Umbilical cord (tissue), 2 donors: ENCODE measurements at places on chromosomes 4 and X.

GRCh38 chrX:104018126-104018525, 4.6 kb upstream of the H2BW1 start:
- no peak for DNase-seq

- DNase-seq, result no peak
Measured at GRCh38 chr4:185502386-185502785, 30.9 kb upstream of the CCDC110 start.

GRCh38 chr4:56773346-56773745, 48.2 kb downstream of the SPINK2 start:
- DNase-seq, result no peak

GRCh38 chr4:43136752-43137151, 244.2 kb downstream of the GRXCR1 start:
- DNase-seq, result no peak

- DNase-seq, result no peak
Measured at GRCh38 chrX:108267557-108267956, 170.7 kb downstream of the COL4A6 start.

- no peak for DNase-seq
Measured at GRCh38 chr4:143089291-143089690, 95.4 kb upstream of the USP38 start.

DNA sequence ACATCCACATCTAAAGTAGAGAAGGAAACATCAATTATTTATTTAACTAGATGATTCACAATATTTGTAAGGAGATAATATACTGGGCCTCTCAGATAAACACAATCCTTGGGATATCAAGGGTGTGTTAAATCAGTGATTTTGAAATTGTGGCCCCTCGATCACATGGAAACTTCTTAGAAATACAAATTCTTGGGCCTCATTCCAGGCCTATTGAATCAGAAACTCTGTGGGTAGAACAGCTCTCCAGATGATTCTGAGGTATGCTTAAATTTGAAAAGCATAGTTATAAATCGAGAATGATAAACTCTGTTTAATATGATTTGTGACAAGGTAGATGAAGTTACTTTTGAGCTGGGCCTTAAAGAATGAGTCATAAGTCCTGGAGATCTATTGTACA, 64.3 kb upstream of the GPR174 start:
- DNase-seq, result peak; percentile 12

DNA sequence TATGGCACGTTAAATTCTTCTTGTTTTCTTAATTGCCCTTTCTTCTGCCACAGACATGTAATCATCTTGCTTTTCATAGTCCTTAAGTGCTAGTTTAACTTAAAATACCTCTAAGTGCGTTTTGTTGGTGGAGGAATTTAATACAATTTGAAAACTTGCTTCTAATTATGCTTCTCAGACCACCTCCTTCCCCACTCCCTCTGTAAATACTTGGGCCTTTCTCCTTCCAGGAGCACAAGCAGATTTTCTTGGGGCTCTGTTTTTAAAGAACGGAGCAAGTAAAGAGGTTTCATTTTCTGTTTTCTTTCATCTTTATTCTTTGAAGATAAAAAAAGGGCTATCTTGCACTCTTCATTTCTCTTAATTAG, 559 bp upstream of the PCDH18 start:
- peak; percentile 68 for DNase-seq

DNA sequence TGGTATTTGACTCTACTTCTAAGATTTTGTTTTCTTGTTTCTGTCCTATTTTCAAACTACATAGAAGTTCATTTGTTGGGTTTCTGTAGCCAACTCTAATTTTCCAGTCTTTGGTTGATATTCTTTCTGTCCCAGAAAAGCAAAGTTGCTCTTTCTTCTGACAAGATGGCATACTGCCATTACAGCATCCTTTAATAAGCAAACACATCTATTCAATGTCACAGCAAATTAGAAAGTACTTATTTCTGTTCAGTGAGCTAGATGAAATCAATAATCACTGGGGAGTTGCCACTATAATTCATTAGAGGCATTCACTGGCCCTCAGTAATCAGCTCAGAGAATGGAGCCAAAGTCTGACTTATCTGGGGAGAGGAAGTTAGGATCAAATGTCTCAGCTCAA, 1258.0 kb upstream of the IGFBP7 start:
- DNase-seq, result no peak

DNA sequence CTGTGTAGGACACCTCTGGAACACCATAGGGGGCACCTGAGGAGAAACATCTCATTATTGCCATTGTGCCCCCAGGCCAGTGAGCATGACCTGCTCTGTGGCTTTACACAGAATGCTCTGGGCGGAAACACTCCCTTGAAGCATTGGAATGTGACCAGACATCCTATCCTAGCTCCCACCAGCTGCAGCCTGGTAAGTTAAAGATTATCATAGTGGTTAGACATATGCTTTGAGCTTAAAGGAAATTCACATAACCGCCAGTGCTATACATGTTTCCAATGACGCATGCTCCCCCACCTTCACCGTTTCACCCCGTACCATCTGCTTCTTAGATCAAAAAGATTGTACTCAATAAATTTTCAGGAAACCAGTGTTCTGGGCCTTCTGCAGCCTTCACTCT, 217.7 kb upstream of the CENPE start:
- no peak for DNase-seq

GRCh38 chr4:99633772-99634171, 23.9 kb downstream of the C4orf54 start:
- DNase-seq, result no peak

DNA sequence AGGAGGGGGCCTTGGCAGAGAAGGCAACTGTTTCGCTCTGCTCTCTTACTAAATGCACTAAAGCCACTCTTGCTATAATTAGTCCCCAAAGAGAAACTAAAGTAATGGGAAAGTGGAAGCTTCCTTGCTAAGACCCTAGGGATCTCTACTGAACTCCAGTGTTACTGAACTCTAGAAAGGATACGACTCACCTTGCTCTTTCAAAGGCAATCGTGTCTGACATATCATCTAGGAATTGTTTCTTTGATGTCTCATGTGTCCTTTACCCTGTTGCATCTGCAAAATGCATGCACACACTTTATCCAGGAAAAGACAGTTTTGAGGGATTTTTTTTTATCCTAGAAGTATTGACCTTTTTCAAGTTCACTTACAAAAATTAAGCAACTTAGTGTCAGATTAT, 148.1 kb upstream of the FAM9B start:
- DNase-seq, result no peak

DNA sequence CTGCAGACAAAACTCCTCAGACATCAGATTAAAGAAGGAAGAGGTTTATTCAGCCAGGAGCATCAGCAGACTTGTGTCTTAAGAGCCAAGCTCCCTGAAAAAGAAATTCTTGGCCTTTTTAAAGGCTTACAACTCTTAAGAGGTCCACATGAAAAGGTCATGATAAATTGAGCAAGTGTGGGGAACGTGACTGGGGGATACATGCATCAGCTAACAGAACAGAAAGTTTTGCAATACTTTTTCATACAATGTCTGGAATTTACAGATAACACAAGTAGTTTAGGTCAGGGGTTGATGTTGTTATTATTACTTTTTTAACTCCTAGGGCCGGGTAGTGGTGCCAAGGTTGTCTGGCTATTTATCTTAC, 55.6 kb upstream of the RBMX start:
- DNase-seq, result no peak

DNA sequence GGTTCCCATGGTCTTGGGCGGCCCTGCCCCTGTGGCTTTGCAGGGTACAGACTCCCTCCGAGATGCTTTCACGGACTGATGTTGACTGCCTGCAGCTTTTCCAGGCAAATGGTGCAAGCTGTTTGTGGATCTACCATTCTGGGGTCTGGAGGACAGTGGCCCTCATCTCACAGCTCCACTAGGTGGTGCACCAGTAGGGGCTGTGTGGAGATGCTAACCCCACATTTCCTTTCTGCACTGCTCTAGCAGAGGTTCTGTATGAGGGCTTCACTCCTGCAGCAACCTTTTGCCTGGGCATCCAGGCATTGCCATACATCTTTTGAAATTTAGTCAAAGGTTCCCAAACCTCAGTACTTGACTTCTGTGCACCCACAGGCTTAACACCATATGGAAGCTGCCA, 176.1 kb downstream of the DCAF12L1 start:
- DNase-seq, result no peak

DNA sequence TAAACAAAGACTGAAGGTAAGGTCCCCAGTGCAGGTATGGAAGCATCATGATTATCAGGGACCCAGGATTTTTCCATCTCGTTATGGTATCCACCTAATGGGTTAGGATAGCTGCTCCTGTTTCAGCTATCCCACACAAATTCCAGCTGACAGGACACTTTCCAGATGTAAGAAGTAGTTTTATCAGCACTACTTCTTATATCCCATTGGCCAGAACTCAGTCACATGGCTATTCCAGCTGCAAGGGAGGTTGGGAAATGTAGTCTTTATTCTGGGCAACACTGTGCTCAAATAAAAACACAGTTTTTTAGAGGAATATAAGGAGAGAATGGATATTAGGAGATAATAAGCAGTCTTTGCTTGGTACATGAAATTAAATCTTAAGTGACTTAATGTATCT, 96.7 kb downstream of the SRPX start:
- DNase-seq, result no peak

DNA sequence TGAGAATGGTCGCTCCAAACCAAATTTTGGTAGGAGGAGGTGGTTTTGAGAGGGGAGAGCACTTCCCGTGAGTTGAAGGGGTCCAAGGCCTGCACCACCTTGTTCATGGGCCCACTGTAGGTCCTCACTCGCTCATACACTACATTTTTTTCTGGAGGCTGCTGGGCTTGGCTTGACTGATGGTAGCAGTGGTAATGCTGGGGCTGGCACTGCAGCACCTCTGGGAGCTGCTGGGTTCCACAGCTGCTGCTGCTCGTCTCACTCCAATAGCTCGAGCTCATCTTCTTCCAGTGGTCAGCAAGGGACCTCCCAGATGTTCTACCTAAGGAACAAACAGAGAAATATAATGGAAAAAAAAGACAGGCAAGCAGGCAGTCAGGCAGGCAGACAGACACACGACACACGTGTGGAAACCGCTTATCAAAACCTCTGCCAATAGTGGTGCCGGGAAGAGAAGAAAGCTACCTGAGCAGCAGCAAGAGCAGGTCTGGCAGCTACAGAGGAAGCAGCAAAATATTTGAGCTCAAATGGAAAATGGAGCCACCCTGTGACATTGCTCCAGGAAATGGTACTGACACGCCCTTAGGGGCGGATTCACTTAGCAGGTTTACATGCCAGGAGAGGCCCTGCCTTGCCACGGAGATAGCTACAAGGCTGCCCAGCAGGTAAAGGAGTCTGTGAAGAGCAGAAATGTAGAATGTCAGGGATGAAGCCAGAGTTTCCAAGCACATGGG, at the start of gene POF1B:
TSS of gene POF1B (minus strand) at position 492 of the 734 bp plus-strand sequence. CDS start at position 281, 211 bp downstream.
- peak; percentile 43 for DNase-seq

DNA sequence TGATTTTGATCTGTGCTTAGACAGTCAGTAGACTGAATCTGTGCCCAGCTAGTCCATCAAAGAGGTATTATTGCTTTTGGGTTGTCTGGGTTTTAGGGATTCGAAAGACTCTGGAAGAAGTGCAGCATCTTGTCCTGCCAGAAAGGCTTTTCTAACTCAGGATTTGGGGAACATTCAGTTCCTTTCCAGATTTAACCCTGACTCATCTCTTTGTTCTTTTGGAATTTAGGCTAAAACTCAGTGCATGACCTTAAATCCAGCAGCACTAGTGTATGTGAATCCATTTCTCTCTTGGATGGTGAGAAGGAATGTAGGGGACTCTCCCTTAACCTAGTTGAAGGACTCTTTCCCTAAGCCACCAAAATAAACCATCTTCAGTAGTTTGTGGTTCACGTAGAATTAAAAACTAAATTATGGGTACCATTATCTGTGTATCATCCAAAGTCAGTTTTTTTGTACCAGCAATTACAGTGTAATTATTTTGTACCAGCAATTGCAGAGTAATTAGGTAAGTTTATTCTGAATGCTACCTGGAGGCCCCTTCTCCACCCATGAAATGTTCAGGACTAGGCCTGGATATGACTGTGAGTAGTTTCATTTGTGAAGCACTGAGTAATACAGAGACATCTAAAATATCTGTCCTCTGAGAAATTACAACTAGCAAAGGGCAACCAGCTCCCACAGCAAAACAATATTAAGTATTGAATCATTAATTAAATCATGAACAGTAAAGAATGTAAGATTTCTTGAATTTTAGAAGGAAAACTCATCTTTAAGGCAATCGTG, 384.0 kb downstream of the TMA16 start:
- DNase-seq, result no peak

DNA sequence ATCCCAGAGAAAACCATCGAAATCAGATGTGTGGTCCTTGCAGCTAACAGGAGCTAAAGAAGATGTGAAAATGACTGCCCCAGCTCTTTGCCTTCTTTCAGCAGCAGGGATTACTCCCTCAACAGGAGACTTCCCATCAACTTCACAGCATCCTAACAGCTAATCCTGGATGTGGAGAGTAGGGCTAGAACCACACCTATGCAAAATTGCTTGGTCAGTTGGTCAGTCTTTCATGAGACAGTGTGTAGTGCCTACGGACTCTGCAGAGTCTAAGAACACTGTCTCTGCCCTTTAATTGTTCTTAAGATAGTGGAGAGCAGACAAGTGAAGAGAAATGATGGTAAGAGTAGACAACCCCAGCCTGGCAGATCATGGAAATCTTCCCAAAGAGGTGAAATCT, 133.5 kb downstream of the COL4A6 start:
- DNase-seq, result no peak

DNA sequence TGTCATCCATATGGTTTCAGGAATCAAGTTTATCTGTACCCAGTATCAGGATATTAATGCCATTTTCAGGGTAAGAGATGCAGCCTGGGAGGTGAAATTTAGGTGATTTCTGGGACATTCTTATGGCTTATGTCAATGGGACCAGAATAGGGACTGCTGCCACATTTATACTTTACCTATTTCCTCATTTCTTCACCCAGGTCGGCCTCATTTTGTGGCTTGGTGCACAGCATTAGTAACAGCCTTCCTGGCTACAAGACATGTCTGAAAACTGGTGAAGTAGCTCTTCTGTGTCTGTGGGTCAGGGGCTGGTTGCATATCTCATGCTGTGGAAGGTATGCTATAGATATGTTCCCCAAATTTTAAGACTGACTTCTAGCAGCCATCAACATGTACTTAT, 284.8 kb downstream of the AFF2 start:
- no peak for DNase-seq

GRCh38 chrX:69127466-69127865, 37.8 kb downstream of the PJA1 start:
- no peak for DNase-seq

GRCh38 chrX:72131317-72132294, at the start of gene RTL5:
TSS of gene RTL5 (minus strand) at chrX:72131915.
- peak; percentile 96 for DNase-seq

DNA sequence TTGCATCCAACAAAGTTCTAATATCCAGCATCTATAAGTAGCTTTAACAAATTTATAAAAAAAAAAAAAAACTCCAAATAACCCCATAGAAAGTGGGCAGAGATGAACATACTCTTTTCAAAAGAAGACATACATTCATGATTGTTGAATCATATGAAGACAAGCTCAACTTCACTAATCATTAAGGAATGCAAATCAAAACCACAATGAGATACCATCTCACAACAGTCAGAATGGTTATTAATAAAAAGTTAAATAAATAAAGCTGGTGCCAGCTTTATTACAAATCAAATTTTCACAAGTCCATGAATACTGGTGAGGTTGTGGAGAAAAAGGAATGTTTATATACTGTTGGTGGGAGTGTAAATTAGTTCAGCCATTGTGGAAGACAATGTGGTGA, 592.0 kb downstream of the IQCM start:
- no peak for DNase-seq
